Suprapubic skin (tissue), 4 donors: ENCODE measurements at places on chromosomes 5 and 9. TPM values are rescaled to one million over a fixed set of nuclear protein-coding genes. Genes with fewer than 3 reads are reported as not detected.

The ZNF462 gene
- 33.7 TPM for total RNA-seq

The SAXO1 gene
- total RNA-seq, result 0.08 TPM

The AIF1L gene
- 15.2 TPM for total RNA-seq

The ZFAND5 gene
- total RNA-seq, result 132 TPM

The OLFM1 gene
- total RNA-seq, result 4.0 TPM

The OR13C9 gene
- not detected for total RNA-seq

The PCDHB9 gene
- 1.1 TPM for total RNA-seq

The SLC4A9 gene
- total RNA-seq, result 0.56 TPM

The RASEF gene
- total RNA-seq, result 5.6 TPM

The TAF1L gene
- total RNA-seq, result not detected

The HTR4 gene
- total RNA-seq, result not detected

The OTP gene
- total RNA-seq, result not detected

The NUTM2G gene
- not detected for total RNA-seq

The SPINK4 gene
- total RNA-seq, result not detected

The NRG2 gene
- total RNA-seq, result 4.5 TPM

The ORM2 gene
- total RNA-seq, result not detected

The SPATA6L gene
- 1.2 TPM for total RNA-seq

The URM1 gene
- total RNA-seq, result 31.2 TPM

The PARP8 gene
- 12.1 TPM for total RNA-seq

The FOXD1 gene
- not detected for total RNA-seq

The TRIM7 gene
- total RNA-seq, result 52.0 TPM

The PTPN3 gene
- total RNA-seq, result 40.6 TPM

The PAEP gene
- total RNA-seq, result 5.6 TPM

The CD72 gene
- 16.7 TPM for total RNA-seq

The AGXT2 gene
- total RNA-seq, result not detected

The TMEM252 gene
- not detected for total RNA-seq

The SPATA31C1 gene
- not detected for total RNA-seq

The ELAVL2 gene
- total RNA-seq, result 0.59 TPM

The IL33 gene
- 23.1 TPM for total RNA-seq

The FGFR4 gene
- 1.8 TPM for total RNA-seq

The SPATA31A6 gene
- not detected for total RNA-seq

The TTC23L gene
- 1.1 TPM for total RNA-seq
